ENCODE measurements at places on chromosomes 3 and 15.

DNA sequence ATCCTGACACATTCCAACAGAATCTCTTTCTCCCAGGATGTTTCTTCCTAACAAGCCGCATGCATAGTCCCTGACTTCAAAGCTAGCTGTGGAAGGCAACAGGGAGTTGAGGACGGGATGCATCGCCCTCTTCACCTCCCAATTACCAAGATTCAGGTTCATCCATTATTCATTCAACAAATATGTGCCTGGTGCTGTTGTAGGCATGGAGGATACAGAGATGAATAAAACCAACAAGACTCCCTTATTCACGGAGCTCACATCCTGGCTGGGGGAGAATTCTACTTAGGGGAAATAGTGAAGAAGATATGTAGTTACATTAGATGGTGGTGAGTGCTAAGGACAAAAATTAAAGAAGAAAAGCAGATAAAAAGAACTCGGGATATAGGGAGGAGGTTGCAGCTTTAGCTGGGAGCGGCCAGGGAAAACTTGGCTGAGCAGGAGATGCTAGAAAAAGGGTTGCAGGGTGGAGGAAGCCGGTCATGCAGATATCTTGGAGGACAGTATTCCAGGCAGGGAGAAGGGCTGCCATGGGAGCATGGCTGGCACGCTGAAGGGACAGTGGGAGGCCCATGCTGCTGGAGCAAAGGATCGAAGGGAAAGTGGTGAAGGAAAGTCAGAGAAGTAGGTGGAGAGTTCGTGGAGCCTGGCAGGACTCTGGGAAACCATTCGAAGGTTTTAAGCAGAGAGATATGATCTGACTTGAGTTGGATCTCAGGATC lies 5.0 kb downstream of the ITGB5 start:
- no peak for DNase-seq

DNA sequence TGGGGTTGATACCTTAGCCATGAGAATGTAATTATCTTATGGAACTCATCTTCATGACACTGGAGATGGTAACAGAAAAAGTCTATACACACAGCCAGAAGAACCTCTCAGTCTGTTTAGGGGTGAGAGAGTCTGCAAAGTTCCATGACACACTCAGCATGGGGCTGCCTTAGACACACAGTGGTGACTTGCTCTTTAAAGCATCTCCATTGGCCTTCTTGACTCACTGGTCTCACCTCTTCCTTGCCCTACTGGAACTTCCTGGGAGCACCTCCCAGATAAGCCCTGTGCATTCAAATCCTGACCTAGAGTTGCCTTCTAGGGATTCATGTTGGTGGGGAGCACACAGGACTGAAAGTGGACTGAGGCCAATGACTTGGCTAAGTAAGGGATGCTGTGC lies 9.3 kb downstream of the MAGI1 start:
- DNase-seq = no peak

DNA sequence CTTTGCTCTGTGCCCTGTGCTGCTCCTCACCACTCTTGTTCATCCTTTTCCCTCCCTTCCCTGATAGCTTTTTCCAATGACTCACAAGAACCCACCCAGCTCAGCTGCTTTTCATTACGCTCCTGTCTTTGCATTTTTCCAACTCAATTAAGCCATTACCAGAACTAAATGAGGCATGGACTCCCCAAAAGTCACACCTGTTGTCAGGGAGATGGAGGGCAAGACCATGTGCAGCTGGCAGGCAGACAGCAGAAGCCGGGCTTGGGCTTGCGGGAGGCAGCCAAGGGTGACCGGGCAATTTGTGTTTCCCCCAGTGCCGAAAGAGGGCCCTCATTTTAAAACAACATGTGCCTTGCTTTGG lies 64.3 kb downstream of the CASR start:
- no peak for DNase-seq

GRCh38 chr3:66744986-66745385 lies 244.2 kb upstream of the LRIG1 start:
- no peak for DNase-seq

GRCh38 chr3:80285388-80285787 lies 517.6 kb upstream of the ROBO1 start:
- DNase-seq = no peak

DNA sequence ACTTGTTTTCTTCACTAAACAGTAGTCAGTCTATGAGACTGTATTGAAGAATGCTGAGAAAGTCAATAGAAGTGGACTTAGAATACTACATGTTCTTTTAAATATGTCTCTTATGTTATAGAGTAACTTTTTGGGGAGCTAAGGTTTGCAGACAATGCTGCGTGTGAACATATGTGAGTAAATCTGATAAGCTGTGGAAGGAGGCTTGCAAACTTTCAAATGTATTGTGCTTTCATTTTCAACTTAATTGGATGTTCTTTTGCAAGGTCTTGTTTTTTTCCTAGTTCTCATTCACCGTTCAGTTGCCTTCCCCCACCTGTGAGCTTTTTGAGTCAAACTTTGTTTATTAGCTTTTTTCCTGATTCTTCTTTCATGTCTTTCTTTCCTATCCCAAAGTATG lies 176.2 kb downstream of the LPP start:
- DNase-seq = no peak

DNA sequence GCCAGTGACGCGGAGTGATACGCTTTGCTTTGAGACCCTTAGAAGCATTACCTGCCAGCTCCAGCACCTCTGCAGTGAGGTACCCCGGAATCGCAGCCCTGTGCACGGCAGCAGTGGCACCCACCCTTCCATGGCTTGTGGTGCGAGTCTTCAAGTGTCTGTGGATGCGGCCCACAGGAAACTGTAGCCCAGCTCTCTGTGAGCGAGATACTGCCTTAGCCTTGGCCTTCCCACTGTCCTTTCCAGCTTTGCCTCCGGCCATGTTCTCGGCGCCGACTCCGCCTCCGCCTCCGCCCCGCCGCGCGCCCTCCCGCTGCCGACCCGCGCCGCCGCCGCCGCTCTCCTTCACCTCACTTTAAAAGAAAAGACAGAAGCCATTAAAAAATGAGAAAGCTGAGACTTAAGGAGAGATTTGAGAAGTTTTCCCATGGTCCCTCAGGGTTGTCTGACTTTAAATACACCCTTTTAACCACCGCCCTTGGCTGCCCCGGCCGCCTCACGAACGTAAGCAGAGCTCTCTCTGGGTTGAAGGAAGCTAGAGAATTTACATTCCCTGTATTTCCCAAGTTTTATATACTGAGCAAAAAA lies 78.5 kb upstream of the FAM174B start:
- DNase-seq = no peak

DNA sequence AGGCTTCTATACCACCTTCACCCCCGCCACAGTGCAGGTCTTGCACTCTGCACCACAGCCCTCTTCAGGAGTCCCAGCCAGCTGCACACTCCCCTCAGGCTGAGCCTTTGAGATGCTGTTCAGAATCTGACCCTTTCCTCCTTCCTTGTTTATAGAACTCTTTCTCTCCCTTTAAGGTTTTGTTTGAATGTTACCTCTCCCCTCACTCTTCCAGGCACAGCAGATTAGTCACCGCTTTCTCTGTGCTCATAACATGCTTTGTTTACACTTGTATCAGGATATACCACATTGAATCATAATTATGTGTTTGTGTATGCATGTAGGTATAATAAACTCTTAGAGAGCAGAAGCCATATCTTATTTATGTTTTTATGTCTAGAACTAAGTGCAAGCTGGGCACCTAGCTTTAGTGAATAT lies 168.4 kb upstream of the BCL6 start:
- no peak for DNase-seq

- no peak for DNase-seq
Measured at GRCh38 chr15:73631915-73632669, 1.1 kb downstream of the NPTN start.

DNA sequence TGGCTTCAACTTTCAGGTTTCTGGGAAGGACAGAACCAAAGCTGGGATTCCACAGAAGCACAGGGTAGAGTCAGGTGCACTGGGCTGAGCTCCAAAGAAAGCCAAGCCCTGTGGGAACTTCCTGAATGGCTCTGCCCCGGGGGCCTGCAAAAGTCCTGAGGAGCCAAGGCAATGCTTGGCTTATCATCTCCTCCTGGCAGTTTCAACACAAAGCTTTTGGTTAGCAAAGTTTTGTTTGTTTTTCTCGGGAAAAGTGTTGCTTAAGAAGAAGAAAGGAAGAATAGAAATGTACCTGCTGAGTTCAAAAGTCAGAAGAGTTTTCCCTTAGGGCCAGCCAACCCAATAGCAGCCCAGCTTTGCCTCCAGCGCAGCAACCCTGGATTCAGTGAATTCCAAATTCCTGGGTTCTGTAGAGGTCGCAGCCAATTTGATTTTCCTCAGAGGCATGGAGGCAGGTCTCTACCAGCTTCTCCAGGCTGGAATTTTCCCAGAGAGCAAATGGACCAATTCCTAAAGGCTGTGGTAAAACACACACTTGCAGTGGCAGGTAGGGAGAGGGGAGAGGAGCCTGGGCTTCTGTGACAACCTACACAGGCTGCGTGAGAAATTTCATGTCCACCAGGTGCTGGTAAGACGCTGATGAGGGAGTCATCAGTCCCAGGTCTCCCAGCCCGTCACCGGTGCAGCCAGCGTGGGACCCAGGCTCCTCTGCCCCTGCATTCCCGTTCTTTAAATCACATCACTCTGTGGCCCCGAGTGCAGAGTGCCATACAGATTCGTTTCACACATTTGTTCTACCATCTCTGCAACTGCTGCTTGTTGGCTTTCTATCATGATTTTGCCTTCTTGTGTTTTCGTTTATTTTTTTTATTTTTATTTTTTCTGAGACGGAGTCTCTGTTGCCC lies 54.3 kb upstream of the SNRPA1 start:
- DNase-seq = no peak

- no peak for DNase-seq
Measured at GRCh38 chr3:153442386-153442785, 280.4 kb downstream of the RAP2B start.
